Left kidney (tissue), 8 donors: ENCODE measurements at places on chromosomes 6 and 20. TPM values are rescaled to one million over a fixed set of nuclear protein-coding genes. Genes with fewer than 3 reads are reported as not detected.

GRCh38 chr6:159116343-159116742, 52.9 kb upstream of the FNDC1 start:
- DNase-seq = no peak

DNA sequence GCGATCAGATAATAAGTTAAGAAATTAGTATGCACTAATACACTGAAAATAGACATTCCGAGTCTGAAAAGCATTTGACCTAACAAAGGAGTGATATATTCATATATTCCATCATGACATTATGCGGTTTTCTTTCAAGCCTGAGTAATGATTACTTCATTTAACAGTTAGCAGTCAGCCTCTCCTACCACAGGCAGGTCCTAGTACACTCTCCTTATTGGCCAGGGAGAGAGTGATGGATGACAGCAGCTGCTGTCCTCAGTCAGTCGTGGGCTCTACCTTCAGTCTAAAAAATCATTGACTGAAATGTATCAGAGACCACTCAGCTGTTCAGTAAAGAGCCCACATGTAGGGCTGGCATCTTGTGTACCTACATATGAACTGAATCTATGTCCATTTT, 33.2 kb upstream of the VGLL2 start:
- DNase-seq = no peak

The MYO6 gene
- 118 TPM for polyA plus RNA-seq

The FOXF2 gene
- 0.10 TPM for polyA plus RNA-seq

GRCh38 chr6:31094389-31094881, 17.9 kb downstream of the C6orf15 start:
- no peak for DNase-seq
